ENCODE measurements at places on chromosomes 16 and 17.

DNA sequence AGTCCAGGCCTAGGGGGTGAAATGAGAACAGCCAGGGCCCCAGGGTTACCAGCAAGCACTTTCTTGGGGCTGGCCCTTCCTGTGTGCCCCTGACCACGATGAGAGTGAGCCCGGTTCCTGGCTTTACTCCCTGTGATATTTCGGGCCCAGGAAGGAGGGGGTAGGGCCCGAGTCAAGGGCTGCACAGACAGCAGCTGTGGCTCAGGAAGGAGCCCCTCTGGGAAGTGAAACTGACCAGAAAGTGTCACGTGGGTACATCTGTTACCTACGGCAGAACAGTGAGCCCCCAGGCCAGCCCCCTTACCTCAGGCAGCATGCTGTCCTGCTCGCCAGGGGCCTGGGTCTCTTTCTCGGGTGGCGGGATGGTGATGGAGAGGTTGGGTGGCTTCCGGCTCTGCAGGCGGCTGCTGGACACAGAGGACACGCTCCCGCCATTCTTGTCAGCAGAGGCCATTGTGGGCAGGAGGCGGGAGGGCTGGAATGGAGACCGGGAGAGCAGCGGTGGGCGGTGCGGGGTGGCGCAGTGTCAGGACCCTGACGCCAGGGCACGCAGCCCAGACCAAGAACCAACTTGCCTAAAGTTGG is 13.8 kb downstream of the AANAT start:
- no peak for DNase-seq

- DNase-seq: peak; percentile 89
Observed at GRCh38 chr17:58666858-58667267, 25.0 kb downstream of the TEX14 start.

DNA sequence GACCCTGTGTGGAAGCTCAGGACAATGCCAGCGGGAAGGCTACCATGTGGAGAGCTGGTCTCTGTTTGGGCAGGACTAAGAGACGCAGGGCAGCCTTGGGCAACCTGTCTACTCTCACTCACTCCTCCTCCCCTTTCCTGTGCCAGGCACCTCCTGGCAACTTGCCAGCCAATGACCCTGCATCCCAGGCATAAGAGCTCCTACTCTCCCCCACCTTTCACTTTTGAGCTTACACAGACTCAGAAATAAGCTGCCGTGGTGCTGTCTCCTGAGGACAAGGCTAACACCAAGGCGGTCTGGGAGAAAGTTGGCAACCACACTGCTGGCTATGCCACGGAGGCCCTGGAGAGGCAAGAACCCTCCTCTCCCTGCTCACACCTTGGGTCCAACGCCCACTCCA is 2.6 kb downstream of the HBM start:
- DNase-seq: no peak

- peak; percentile 12 for DNase-seq
Observed at GRCh38 chr17:79563237-79564013, 47.4 kb downstream of the RBFOX3 start.

GRCh38 chr16:28537964-28538732 is 626 bp downstream of the NUPR1 start:
- DNase-seq: no peak

DNA sequence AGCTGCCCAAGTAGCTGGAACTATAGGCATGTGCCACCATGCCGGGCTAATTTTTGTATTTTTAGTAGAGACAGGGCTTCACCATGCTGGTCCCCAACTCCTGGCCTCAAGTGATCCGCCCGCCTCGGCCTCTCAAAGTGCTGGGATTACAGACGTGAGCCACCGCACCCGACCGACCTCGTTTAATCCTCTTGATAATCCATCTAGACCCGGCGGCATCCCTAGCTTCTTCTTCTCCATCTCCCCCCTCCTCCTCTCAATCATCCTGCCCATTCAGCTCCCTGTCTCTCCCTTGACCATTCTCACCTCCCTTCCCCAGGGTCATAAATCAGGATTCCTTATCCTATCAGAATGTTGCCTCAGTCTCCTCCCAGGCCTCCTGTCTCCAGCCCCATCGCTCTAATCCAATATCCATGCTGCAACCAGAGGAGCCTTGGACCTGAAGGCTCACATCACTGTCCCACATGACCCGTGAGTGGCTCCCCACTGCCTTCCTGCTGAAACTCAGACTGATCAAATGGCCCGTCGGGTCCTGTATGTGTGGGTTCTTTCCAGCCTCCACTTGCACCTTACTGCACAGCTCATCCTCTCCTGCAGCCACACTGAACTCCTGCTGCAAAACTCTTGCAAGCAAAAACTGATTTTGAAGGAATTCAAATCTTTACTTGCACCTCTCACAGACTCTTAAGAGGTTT is 74.1 kb upstream of the CDH5 start:
- no peak for DNase-seq

DNA sequence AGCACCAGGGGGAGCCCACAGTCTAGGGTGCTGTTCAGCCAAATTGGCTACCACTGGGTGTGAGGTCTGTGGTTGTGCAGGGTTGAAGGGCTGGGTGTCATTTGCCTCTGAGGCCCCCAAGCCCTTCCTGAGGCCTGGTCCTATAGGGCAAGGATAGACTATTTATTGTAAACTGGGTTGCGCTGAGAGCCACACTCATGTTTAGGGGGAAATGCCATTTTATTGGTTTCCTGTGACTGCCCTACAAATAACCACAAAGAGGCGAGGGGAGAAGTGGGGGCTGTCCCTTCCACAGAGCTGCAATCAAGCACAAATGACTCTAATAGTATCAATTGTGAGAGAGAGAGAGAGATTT is 3.6 kb upstream of the ZCCHC14 start:
- no peak for DNase-seq

DNA sequence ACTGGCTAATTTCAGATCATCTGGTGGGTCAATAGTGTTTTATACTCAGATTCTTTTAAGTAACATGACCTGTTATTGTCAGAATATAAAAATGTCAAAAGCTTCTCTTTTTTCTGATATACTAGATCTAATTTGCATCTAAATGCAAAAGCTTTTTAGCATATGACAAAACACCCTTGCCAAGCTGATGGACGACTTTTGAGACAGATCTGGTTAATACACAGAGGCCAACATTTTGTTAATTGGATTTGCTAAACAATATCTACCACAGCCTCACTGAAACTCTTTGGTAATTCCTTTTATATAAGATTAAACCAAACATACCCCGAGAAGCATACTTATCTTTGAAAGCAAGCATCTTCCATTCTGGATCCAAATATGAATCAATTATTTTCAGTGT is 10.3 kb upstream of the NOL11 start:
- no peak for DNase-seq

- peak; percentile 71 for DNase-seq
Observed at GRCh38 chr17:3802461-3803307, 1.7 kb upstream of the ITGAE start.

- no peak for DNase-seq
Observed at GRCh38 chr17:49996495-49997300, 1.7 kb upstream of the DLX3 start.

DNA sequence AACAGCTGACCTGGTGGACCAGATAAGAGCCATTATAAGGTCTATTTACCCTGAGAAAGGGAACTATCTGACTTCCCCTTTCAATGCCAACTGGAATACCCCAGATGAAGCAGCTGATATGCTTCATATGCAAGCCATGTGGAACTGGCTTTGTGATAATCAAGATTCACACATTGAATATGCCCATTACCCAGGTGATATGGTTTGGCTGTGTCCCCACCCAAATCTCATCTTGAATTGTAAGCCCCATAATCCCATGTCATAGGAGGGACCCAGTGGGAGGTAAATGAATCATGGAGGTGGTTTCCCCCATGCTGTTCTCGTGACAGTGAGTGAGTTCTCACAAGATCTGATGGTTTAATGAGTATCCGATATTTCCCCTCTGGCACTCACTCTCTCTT is 42.1 kb downstream of the IKZF3 start:
- no peak for DNase-seq

- DNase-seq: no peak
Observed at GRCh38 chr17:62680541-62681052, 53.1 kb downstream of the MRC2 start.

- DNase-seq: no peak
Observed at GRCh38 chr17:9219631-9220397, 198.5 kb downstream of the NTN1 start.

GRCh38 chr17:9470171-9470570 is 105.4 kb downstream of the STX8 start:
- no peak for DNase-seq

GRCh38 chr16:11240636-11241473 is 15.1 kb downstream of the SOCS1 start:
- DNase-seq: no peak

DNA sequence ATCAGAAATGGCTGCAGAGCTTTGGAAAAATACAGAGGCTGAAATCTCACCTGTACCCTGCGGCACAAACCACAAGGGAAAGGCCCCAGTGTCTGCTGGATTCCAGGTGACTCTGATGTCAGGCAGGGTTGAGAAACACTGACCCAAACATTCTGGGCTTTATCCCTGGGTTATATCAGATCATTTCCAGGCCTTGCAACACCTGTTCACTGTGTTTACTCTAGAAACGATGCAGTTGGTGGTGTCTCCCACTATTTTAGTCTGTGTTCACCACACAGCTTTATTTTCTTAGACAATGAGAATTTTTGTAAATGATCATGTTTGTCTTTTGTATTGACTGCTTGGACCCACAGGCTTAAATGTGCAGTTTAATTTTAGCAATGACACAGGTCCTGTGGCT is 151.5 kb upstream of the SDK2 start:
- no peak for DNase-seq

- no peak for DNase-seq
Observed at GRCh38 chr16:72743011-72743761, 304.7 kb downstream of the ZFHX3 start.

- peak; percentile 3 for DNase-seq
Observed at GRCh38 chr16:74034862-74035261, 261.8 kb upstream of the PSMD7 start.

- DNase-seq: no peak
Observed at GRCh38 chr16:1794221-1794871, 841 bp upstream of the IGFALS start.

- DNase-seq: peak; percentile 87
Observed at GRCh38 chr17:16013943-16014407, 14.4 kb downstream of the TTC19 start.

- peak; percentile 85 for DNase-seq
Observed at GRCh38 chr16:14309906-14310305, 238.8 kb downstream of the MRTFB start.

DNA sequence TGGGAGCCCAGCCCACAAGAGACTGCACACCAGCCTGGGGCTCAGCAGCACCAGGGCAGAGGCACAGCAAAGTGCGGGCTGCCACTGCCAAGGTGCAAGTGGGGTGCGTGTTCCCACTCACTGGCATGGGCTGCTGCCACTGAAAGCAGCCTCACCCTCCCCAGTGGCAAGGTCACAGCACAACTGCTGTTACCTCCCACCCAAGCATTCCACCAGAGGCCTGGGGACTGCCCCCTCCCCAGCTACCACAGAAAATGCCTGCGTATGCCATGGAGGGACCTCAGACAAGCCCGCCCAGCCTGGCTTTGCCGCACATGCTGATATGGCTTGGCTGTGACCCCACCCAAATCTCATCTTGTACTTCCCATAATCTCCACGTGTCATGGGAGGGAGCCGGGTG is 33.1 kb downstream of the MEAK7 start:
- no peak for DNase-seq

DNA sequence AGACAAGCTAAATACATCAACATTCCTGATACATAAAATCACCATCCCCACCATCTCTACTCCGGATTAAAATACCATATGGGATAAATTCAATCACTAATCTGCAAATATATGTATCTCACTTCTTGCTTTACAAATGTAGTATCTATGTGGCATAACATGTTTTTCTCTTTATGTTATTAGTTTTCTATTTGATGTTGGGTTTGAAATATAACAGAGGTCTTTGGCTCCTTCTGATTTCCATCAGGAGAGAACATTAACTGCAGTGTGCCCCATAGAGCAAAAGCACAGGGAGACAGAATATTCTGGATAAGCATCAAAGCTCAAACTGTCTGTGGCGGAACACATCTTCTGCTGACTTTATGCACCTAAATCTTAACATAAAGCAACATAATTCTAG is 547.2 kb upstream of the CDH8 start:
- no peak for DNase-seq

DNA sequence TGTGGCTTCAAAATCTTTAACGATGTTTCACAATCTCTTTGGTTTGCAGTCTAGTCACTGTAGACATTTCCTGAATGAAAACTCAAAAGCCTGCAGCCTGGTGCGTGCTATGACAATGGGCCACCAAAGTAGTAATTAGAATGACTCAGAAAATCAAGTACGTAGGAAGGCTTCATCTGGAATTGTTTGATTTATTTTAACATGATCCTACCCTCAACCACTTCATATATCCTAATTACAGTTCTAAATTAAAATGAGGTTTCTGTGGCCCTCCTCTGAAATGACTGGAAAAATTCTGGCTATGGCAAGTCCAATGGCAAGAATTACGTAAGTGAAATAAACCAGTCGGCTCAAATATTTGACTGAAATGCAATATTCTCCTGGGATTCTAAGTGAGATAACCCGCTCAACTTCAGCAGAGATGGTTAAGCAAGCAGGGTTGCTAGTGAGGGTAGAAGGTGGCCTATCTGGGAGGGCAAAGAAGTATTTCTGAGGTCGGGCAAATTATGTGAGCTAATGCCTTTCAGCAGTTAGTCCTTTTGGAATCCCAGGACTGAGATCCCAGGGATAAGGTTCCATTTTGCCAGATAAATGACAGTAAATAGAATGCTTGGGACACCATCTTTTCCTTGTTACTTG is 145.6 kb upstream of the MYOCD start:
- peak; percentile 11 for DNase-seq

DNA sequence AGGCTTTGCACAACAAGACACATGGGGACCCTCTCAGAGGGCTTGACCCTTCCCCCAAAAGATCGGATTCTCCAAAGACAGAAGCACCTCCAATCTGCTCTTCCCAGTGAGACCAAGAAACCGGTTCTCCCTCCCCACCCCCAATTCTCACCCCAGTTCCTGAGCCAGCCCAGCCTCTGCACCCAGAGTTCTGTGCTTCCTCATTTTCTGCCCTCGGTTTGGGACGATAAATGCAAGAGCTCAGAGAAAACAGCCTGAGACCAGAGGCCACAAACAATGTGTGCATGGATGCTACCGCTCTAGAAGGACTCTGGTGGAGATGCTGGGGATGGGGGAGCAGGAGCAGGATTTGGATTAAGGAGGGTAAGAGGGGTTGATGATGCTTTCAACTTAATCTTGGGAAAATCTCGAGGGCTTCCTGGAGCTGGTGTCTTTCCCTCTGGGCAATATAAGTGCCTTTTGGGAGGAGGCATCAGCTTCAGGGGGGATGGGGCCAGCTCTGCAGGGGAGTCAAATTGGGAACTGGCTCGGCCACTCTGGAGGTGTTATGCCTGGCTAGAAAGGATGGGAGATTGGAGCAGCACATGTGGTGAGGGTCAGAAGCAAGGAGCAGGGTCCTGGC is 6.0 kb downstream of the KRT15 start:
- DNase-seq: no peak

Data from HCEC 1CT (cell line).